ENCODE measurements at places on chromosomes 7 and 10. TPM values are rescaled to one million over a fixed set of nuclear protein-coding genes. Genes with fewer than 3 reads are reported as not detected.

Gene A1CF
- total RNA-seq = not detected

Gene CHRM2
- total RNA-seq = not detected

Gene OPN1SW
- total RNA-seq = not detected

Gene GBX1
- total RNA-seq = 0.16 TPM

Gene HSPA12A
- 0.41 TPM for total RNA-seq

Gene WNT16
- not detected for total RNA-seq

Gene MICALL2
- 2.7 TPM for total RNA-seq

Gene TET1
- total RNA-seq = 0.71 TPM

Gene COL28A1
- total RNA-seq = not detected

- DNase-seq = no peak
Measured at GRCh38 chr7:36827726-36828703, 103.7 kb upstream of the AOAH start.

GRCh38 chr10:69996611-69997010 is 56.0 kb upstream of the MACROH2A2 start:
- DNase-seq = no peak

- DNase-seq = no peak
Measured at GRCh38 chr7:47342296-47343060, 239.4 kb downstream of the TNS3 start.

DNA sequence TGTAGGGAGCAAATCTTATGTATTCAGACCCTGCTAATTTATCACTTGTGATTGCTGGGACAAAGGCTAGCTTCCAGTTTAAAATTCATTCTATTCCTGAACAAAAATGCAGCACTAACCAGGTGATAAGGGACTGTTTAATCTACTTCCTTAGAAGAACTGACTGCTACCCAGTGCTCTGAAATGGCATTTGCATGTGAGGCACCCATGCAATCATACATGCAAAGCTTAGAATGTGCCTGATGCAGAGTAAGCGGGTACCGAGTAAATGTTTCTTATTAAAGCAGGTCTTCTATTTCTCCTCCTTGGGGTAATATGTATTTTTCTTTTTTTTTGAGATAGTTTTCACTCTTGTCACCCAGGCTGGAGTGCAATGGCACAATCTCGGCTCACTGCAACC is 54.5 kb downstream of the NEURL1 start:
- DNase-seq = no peak

DNA sequence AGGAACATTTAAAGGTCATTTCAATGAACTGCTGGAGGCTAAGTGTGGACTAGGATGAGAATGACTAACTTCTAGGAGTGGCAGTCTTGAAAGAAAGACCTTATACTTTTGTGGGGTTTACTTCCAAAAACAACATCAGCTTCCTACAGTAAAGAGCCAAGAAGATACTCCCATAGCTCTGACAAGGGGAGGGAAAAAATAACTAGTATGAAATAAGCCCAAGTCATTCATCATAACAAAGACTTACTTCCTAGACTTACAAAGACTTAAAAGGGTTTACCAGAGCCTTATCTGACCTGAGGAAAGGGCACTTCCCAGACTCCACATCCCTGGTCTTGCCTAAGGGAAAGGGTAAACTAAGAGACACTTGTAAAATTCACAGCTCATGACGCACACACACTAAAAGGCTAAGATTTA is 31.7 kb downstream of the ARHGAP12 start:
- no peak for DNase-seq

- DNase-seq = no peak
Measured at GRCh38 chr7:43123457-43123856, 11.0 kb downstream of the HECW1 start.

DNA sequence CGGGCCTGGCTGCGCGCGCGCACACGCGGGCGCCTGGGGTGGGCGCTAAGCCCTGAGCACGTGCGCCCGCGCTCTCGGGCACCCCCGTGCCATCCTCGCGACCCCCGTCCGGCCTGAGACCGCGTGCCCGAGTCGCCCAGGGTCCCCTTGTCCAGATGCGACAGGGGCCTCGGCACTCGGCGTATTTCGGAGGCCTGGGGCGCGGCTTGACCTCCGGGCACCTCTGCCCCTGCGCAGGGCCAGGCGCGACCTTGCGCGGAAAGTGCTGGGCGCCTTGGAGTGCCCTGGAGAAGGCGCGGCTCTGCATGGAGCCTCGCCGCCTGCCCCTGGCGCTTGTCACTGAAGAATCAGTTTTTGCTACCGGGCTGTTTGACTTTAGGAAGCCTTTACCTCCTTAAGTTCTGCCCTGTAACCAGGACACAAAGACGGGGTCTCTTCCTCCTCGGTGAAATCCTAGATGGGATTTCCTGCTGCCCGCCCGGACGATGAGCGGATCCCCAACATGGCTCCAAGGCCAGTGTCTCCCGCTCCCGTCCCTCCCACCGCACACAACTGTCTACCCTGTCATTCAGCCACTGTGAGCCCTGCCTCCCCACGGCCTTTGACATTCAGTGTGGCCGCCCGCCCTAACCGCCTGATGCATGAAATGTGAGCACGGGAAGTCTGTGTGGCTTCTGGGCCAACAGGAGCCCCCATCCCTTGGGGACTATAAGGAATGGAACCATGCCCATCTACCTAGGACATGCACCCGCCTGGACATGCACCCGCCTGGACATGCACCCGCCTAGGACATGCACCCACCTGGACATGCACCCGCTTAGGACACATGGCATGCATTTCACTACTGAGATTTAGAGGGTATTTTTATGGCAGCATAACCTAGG is 1.1 kb upstream of the STK32C start:
- DNase-seq = peak; percentile 36

DNA sequence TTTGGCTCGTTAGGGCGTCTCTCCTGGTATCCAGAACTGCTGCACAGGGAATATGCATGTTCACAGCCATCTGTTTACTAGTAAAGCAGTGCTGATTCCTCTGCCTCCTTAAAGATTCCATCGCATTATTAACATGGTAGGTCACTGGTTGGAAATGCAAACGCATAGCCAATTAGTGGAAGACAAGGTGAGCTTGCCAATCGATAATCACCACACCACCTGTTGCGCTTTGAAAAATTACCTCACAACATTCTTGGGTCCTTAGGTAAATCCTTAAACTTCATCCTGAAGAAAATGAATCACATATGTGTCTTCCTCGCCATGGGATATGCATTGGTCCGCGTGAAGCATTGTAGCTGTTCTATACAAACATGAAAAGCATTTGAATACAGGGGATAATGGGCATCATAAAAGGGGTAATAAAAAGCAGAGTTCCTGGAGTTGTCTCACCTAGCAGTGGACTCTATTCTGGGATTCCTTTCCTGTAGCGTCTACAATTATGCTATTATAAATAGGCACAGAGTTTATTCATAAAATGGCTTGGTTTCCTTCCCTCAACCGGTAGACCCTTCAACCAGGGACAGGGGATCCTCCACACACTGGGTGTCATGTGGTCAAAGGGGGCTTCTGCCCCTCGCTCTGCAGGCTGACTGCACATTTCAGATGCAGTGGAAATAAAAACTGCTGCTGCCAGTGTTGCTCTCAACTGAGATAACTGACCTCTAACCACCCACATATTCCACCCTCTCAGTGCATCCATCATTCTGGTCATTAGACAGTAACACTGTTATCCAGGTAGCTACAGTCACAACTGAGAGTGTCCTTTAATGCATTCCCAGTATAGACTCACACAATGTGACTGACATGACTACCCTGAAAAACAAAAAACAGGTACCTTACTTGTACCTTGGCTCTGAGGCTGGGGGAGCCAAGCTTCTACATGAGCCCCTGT is 389.2 kb upstream of the NFE2L3 start:
- DNase-seq = no peak

GRCh38 chr7:68306692-68307107 is 1291.6 kb upstream of the AUTS2 start:
- no peak for DNase-seq

DNA sequence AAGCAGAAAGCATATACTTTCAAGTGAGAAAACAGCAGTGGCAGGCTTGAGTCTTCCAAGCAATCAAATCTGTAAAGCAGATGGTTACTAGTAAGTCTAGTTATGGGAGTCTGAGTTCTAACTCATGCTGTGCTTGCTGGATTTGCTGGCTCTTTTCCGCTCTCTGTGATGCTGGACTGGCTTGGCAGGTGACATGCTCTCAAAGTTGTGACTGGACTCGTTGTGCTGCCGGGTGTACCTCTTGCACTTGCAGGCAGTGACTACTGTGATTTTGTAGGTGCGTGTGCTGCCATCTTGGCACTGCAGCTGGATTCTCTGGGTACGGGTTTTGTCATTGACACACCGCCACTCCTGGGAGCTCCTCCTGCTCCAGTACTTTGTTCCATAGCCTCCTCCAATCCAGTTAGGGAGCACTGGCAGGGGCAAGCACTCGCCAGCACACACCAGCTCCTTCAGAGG is 3.1 kb downstream of the SOSTDC1 start:
- DNase-seq = no peak

DNA sequence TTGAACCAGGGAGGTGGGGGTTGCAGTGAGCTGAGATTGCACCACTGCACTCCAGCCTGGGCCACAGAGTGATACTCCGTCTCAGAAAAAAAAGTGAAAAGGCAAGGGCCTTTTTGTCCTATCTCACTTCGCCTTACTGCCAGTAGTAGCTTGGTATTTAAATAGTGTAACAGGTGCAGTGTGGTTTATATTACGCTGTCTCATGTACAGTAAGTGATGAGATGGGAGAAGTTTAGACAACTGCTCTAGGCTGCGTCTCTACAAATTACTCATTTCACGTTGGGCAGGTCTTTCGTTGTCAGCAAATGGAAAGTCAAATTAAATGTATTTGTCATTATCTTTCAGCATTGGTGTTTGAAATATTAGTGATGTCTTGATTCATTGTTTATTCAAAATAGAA is 15.5 kb upstream of the PFKFB3 start:
- no peak for DNase-seq

- DNase-seq = peak; percentile 33
Measured at GRCh38 chr7:139044813-139045794, 9.3 kb upstream of the ZC3HAV1L start.

DNA sequence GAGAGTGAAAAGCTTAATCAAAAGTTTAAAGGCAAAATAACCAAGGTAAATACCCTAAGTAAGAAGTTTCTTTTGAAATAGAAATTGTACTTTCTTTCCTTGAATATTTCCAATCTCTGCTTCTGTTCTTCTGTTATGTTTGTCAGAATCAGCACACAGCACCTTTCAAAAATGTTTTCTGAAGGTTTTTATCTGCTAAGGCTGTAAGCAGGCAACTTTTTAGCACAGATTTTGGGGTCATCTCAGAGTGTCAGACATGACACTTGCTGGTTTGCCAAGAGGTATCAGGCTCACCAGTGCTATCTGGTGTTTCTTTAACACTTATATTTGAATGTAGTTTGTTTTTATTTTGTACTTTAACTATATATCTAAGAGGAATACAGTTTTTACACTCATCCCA is 94.2 kb downstream of the CDK6 start:
- DNase-seq = no peak

DNA sequence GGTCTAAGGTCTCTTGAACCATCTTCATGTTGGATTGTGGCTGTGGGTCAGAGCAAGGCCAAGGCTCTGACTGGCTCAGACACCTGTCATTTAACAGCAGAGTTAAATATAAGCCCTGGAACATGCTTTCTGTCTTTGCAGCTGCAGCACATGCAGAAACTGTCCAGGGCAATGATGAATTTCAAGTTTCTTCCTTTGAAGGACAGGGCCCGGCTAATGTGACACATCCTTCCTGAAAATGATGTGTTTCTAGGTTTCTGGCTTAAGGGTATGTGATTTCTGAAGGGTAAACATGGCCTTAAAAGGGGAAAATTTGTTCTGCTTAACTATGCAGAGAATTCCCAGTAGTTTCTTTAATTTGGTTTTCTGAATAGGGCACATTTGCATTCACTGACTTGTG is 34.0 kb upstream of the SLC35B4 start:
- DNase-seq = peak; percentile 25

GRCh38 chr10:124183617-124184016 is 90.2 kb upstream of the CHST15 start:
- DNase-seq = no peak

DNA sequence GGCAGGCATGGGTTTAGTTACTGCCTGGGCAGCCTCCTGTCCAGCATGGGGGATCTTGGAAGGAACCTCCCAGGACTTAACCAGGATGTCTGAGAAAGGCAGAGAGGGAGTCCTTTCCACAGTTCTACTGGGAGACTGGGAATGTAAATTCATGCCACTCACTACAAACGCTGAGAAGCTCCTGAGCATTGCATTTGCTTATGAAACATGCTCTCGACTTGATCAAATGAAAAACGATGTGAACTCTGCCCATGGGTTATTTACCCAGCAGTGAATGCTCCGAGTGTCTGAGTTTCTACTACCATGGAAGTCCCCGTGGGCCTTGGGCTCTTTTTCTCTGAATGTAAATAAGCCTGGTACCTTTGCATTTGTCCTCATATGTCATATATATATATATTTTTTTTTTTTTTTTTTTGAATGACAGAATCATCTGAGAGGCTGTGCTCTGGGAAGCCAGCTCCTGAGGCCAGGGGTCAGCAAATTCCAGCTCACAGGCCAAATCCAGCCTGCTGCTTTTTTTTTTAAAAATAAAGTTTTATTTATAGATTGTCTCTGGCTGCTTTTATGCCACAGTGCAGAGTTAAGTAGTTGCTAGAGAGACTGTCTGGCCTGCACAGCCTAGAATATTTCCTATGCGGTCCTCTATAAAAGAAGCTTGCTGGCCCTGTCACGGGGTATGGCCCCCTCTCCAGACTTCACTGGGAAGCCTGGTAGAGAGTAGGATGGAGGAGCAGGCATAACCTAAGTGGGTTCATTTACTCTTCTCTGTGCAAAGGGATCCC is 21.4 kb upstream of the RAPGEF5 start:
- DNase-seq = no peak

- DNase-seq = peak; percentile 44
Measured at GRCh38 chr7:45920502-45921380, at the start of gene IGFBP3. Gene IGFBP3, minus strand, starts transcription at chr7:45921272. Its CDS starts 132 bp downstream, at chr7:45921140.

- DNase-seq = no peak
Measured at GRCh38 chr7:147829016-147829415, 761.5 kb upstream of the C7orf33 start.

DNA sequence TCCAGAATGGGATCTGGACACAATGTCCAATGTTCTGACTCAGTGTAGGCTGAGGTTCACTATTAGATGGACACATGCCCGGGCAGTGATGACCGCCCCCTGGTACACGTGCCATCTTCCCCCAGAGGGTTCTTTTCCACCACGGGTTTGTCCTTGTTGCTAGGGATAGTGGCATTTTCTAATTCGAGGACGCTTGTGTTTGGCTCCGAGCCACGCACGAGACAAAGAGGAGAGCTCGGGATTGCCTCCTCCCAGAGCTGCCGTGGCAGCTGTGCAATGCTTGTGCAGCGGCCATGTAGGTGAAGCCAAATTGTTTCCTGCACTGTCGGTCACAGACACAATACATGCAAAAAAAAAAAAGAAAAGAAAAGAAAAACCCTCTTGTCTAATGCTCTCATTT is 207.5 kb downstream of the PAXIP1 start:
- DNase-seq = no peak

- DNase-seq = no peak
Measured at GRCh38 chr10:127757033-127757432, 20.0 kb downstream of the FOXI2 start.
